ENCODE measurements at places on chromosomes 1 and 21. TPM values are rescaled to one million over a fixed set of nuclear protein-coding genes. Genes with fewer than 3 reads are reported as not detected.
A peak's percentile ranks its signal among the peaks of the same experiment; 100 is the strongest.

DNA sequence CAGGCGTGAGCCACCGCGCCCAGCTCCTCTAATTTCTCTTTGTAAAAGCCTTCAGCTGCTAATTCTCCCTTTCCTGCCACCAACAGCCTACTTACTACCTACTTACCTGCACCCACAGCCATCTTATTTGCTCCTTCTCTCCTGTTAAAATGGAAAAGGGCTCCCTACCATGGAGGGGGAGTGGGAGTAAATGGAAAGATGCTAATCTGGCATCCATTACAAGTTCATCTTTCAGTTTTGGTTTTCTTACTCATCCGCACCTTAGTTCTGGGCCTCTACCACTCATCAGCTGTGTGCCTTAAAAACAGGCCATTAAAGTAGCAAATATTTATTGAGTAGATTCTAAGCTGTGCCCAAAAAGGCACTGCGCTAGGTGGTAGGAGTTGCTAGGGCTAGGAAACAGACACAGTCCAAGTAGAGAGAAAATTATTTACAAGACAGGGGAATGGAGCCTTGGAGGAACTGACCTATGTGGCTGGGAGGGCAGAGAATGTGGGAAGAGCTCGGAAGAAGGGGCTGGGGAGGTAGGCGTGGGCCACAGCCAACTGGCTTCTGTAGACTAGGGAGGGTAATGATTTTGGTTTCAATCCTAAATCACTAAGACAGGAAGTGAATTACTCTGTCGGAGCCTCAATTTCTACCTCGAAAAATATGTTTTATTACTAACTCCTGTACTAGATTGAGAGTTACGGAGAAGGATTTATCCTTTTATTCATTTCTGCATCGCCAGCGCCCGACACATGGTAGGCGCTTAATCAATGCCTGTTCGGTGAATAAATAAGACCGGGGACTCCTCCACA is 685 bp upstream of the DDI2 start:
- peaks cover 2% of the 10 kb centered on the region for H3K27me3 ChIP-seq
- peaks cover 43% of the 10 kb centered on the region for H3K4me1 ChIP-seq
- DNase-seq, result no peak
- H3K36me3 ChIP-seq, result no peaks in the 10 kb centered on the region

- peaks cover 53% of the 10 kb centered on the region for H3K4me1 ChIP-seq
- DNase-seq, result peak; percentile 75
- peaks cover 8% of the 10 kb centered on the region for H3K27me3 ChIP-seq
- H3K4me3 ChIP-seq, result peak overlapping the region; percentile 76
Measured at GRCh38 chr1:168386949-168387586, 106.4 kb downstream of the TBX19 start.

- no peak for DNase-seq
- no peaks in the 10 kb centered on the region for H3K36me3 ChIP-seq
- no peaks in the 10 kb centered on the region for H3K27me3 ChIP-seq
- H3K4me3 ChIP-seq, result no peak overlapping the region
- H3K27ac ChIP-seq, result no peak overlapping the region
Measured at GRCh38 chr1:56286506-56286905, 292.9 kb downstream of the PLPP3 start.

DNA sequence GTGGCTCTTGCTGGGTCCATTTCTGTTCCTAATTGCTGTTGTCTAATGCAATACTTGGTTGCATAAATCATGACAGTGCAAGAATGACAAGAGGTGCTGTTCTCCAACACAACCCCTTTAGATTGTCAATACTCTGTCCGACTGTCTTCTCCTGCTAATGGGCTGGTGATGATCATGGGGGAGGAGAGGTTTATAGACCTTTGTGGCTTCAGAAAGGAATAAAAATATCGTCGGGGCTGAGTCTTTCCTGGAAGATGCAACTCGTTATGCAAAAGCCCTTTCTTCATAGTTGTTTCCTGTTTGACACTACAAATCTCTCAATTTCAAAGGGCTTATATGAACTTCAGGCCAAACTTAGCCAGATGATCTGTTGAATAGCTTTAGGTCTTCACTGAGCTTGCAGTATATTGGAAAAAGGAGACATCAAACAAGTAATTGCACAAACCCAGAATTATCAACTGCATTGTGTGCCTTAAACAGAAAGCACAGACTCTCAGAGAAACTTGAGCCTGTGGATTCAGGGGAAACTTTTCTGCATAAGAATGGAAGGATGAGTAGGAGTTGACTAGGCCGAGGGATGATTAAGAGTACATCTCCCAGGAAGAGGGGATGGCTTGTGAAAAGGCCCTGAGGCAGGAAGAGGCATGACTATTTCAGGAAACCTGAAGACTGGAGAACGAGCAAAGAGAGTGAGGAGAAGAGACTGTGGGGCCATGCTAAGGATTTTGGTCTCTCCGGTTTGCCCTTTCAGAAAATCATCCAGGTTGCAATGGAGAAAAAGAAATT is 107.6 kb downstream of the TSEN15 start:
- no peak overlapping the region for H3K27ac ChIP-seq
- no peaks in the 10 kb centered on the region for H3K4me1 ChIP-seq
- H3K27me3 ChIP-seq, result peaks cover 2% of the 10 kb centered on the region
- no peak overlapping the region for H3K4me3 ChIP-seq

- H3K4me3 ChIP-seq, result no peak overlapping the region
- no peaks in the 10 kb centered on the region for H3K4me1 ChIP-seq
- H3K36me3 ChIP-seq, result no peaks in the 10 kb centered on the region
Measured at GRCh38 chr1:203408486-203409481, 57.9 kb upstream of the FMOD start.

DNA sequence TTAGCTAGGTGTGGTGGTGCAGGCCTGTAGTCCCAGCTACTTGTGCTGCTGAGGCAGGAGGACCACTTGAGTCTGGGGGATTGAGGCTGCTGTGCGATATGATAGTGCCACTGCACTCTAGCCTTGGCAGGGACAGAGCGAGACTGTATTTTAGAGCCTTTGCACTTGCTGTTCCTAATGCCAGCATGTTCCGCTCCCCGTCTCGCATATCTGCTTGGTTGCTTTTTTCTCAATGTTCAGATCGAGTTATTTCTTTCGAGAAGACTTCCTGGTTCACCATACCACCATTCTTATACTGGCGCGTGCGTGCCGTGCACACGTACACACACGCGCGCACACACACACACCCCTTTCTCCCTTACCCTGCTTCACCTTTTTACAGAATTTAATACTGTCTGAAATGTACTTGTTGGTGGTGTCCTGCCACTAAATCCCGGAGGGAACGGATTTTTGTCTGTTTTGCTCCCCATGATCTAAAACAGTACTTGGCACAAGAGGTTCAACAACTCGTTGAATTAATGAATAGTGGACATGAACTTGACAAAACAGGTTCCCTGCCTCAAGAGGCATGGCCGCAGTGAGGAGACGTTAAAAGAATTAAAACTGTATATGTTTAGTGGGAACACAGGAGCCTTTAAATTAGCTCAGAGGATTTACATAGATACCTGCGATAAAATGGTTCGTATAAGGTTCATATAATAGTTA is 1.1 kb upstream of the RPRD2 start:
- DNase-seq, result no peak
- H3K27ac ChIP-seq, result peak overlapping the region; percentile 94
- peak overlapping the region; percentile 96 for H3K4me3 ChIP-seq
- H3K27me3 ChIP-seq, result peaks cover 23% of the 10 kb centered on the region

- H3K27me3 ChIP-seq, result peaks cover 17% of the 10 kb centered on the region
- no peak for DNase-seq
- no peak overlapping the region for H3K4me3 ChIP-seq
- no peaks in the 10 kb centered on the region for H3K36me3 ChIP-seq
- no peak overlapping the region for H3K27ac ChIP-seq
- no peaks in the 10 kb centered on the region for H3K4me1 ChIP-seq
Measured at GRCh38 chr1:208272713-208273112, 28.5 kb upstream of the PLXNA2 start.

- H3K4me1 ChIP-seq, result no peaks in the 10 kb centered on the region
- no peaks in the 10 kb centered on the region for H3K36me3 ChIP-seq
- no peak overlapping the region for H3K4me3 ChIP-seq
- DNase-seq, result no peak
Measured at GRCh38 chr1:71343686-71344416, 263.0 kb upstream of the ZRANB2 start.

- no peak overlapping the region for H3K4me3 ChIP-seq
- H3K36me3 ChIP-seq, result no peaks in the 10 kb centered on the region
- no peaks in the 10 kb centered on the region for H3K4me1 ChIP-seq
- H3K27ac ChIP-seq, result no peak overlapping the region
- no peak for DNase-seq
Measured at GRCh38 chr21:42607102-42607501, 46.3 kb upstream of the PDE9A start.

- H3K4me3 ChIP-seq, result no peak overlapping the region
- no peak for DNase-seq
- H3K27me3 ChIP-seq, result peaks cover 5% of the 10 kb centered on the region
- peaks cover 26% of the 10 kb centered on the region for H3K4me1 ChIP-seq
Measured at GRCh38 chr1:42037586-42037985, 115.6 kb upstream of the GUCA2B start.

GRCh38 chr1:45026446-45026845 is 14.4 kb downstream of the UROD start:
- no peak overlapping the region for H3K27ac ChIP-seq
- H3K4me1 ChIP-seq, result no peaks in the 10 kb centered on the region
- peaks cover 4% of the 10 kb centered on the region for H3K27me3 ChIP-seq
- no peaks in the 10 kb centered on the region for H3K36me3 ChIP-seq

DNA sequence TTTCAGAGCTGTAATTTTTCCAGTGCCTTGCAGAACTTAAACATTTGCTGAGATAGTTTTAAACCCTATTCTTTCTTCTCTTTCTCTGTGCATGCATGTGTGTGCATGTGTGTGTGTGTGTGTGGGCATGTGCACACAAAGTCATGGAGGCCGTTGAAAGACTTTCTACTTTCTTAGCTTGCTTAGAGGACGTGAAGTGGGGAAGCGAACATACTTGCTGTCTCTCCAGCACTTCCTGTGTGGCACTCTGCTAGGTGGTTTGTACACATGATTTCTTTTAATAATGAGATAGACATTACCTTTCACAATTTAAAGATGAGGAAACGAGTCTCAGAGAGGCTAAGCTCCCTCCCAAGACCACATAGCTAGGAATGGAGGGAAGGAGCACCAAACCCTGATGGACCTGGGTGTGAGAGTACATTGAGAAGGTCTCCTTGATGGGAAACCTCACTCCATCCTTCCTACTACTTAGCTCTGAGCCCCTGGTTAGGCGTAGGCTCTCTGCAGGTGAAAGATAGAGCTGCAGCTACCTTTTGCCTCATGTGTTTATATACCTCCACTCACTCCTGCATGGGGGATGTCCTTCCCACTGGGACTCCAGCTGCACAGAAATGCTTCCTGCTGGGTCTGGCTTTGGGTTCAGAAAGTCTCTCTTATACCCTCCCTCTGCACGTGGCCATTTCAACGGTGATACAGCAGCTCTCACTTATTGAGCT is 101.9 kb upstream of the USP24 start:
- no peak for DNase-seq
- H3K4me1 ChIP-seq, result no peaks in the 10 kb centered on the region
- no peak overlapping the region for H3K4me3 ChIP-seq
- no peaks in the 10 kb centered on the region for H3K36me3 ChIP-seq
- H3K27me3 ChIP-seq, result peaks cover 2% of the 10 kb centered on the region
- no peak overlapping the region for H3K27ac ChIP-seq

DNA sequence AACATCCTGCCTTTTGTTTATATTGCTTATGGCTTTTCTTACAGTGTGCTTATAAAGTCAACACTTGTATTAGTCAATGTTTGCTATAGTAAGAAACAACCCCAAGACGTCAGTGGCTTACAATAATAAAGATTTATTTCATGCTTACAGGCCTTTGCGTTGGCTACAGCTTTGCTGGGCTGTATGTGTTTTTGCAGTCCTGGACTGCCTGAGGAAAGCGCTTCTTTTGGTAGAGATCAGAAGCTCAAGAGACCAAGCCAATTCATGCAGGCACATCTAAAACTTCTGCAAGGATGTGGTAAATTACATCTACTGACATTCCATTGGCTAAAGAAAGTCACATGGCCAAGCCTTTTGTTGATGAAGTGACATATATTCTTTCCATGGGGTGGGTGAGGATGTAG is 17.5 kb upstream of the PRKAA2 start:
- DNase-seq, result no peak
- H3K27me3 ChIP-seq, result peaks cover 2% of the 10 kb centered on the region
- H3K27ac ChIP-seq, result no peak overlapping the region
- no peaks in the 10 kb centered on the region for H3K4me1 ChIP-seq

GRCh38 chr1:19038096-19038495 is 81.6 kb upstream of the IFFO2 start:
- H3K27me3 ChIP-seq, result peaks cover 10% of the 10 kb centered on the region
- H3K4me1 ChIP-seq, result no peaks in the 10 kb centered on the region

GRCh38 chr1:153343811-153344717 is 4.6 kb downstream of the PGLYRP4 start:
- DNase-seq, result no peak
- no peak overlapping the region for H3K27ac ChIP-seq
- H3K4me1 ChIP-seq, result peaks cover 20% of the 10 kb centered on the region
- no peak overlapping the region for H3K4me3 ChIP-seq
- no peaks in the 10 kb centered on the region for H3K36me3 ChIP-seq
- peaks cover 20% of the 10 kb centered on the region for H3K27me3 ChIP-seq

DNA sequence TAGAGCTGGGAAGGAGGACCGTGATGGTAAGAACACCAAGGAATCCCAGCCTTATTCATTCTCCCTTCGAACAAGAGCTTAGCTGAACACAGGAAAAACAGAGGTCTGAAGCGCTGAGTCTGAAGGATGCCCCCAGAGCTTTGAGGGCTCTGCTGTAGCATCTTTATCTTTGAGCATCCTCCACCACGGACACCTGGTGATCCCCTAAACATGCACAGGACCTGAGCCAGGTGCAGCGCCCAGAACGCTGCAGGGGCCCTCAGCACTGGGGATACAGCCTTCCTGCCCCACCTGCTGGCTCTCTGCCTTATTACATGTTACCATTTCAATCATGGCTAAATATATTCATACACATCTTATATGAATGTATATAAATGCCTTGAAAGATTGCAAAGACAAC is 7.7 kb upstream of the GPATCH4 start:
- no peak overlapping the region for H3K27ac ChIP-seq
- DNase-seq, result no peak
- H3K36me3 ChIP-seq, result peaks cover 3% of the 10 kb centered on the region
- H3K4me1 ChIP-seq, result no peaks in the 10 kb centered on the region
- no peak overlapping the region for H3K4me3 ChIP-seq

DNA sequence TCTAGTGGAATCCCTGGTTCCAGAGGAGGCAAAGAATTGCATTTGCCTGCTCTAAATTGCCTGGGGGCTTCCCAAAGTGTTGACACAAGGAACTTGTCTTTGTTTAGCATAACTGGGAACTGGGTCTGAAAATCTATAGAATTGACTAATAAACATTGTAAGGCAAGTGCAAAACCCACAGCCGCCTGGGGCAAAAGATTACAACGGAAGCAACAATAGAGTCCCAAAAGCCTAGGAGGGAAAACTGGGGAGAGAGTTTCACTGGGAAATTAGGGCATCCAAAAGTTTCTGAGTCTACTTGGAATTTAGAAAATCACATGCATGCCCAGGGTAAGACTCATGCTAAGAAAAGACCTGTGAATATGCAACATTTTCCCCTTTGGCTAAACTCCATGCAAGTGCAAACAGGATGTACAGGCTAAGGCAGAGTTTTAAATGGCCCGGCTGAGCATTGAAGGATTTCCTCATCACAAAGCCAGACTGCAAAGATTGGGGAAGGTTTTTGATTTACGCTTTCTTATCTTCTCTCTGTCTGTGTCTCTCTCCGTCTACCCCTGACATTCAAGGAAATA is 725.3 kb upstream of the NCAM2 start:
- peaks cover 12% of the 10 kb centered on the region for H3K4me1 ChIP-seq
- no peak overlapping the region for H3K27ac ChIP-seq

OLIG1 gene
- not detected for polyA plus RNA-seq

TTC4 gene
- 14.3 TPM for polyA plus RNA-seq

ATP8B2 gene
- 8.5 TPM for polyA plus RNA-seq

FAM78B gene
- polyA plus RNA-seq, result not detected

FAM72C gene
- polyA plus RNA-seq, result 0.26 TPM

AK5 gene
- 6.3 TPM for polyA plus RNA-seq

TIE1 gene
- 8.8 TPM for polyA plus RNA-seq

PLA2G5 gene
- polyA plus RNA-seq, result not detected

FMO5 gene
- polyA plus RNA-seq, result 12.3 TPM

PLCH2 gene
- polyA plus RNA-seq, result 5.1 TPM

Measured in immature natural killer cell (primary cell).